ENCODE measurements at places on chromosomes 12 and 14. TPM values are rescaled to one million over a fixed set of nuclear protein-coding genes. Genes with fewer than 3 reads are reported as not detected.

Gene FAIM2
- 2.5 TPM for total RNA-seq

Gene LRP6
- 29.3 TPM for total RNA-seq

Gene CACNA1C
- 71.8 TPM for total RNA-seq

Gene SLC25A47
- total RNA-seq = not detected

Gene OR4E2
- total RNA-seq = not detected

Gene NINJ2
- 4.6 TPM for total RNA-seq

Gene PLA2G1B
- total RNA-seq = not detected

DNA sequence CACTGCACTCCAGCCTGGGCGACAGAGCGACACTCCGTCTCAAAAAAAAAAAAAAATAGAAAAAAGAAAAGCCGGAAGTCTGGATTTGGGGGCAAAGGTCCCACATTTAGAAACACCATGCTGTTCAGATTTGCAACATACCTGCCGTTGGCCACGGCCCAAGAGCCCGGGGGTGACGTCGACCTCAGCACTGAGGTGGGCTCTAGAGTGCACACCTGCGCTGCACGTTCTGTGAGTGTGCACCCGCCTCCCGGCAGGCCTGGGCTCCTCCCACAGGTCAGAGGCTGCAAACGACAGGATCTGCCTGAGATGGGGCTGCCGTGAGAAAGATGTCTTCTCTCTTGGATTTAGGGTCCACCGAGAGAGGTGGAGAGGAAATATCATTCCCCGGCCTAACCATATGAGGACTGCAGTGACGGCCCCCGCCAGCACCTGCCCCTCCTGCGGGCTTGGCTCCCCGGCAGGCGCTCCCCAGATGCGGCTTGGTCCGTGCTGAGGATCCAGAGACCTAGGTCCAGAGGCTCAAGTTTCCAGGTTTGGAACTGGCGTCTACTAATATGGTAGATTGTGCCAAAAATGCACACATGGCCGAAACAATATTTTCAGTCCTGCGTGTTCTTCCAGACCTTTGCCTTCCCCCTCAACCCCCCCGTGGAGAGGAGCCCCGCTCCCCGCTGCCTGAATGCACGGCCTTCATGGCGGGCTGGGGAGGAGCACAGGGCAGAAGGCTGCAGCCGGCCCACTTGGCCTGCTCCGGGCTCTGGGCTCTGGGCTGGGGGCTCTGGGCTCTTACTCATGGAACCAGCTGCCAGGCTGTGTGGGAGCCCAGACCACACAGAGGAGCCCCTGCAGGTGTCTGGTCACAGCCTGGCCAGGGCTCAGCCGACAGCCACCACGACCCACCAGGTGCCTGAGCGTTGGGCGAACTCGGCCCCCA is 58.8 kb upstream of the FBRSL1 start:
- no peak for DNase-seq

DNA sequence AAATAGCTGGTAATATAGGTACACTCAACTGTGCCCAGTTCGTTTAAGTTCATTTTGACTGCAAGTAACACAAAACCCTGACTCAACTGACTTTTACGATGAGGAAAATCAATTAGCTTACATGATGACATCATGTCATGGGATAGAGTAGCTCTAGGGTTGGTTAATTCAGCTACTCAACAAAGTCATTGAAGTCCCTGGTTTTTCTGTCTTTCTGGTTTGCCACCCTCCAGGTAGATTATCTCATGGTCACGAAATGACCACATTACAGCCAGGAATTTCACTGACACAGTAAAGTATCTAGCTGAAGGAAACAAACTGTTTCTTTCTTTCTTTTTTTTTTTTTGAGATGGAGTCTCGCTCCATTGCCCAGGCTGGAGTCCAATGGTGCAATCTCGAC is 68.5 kb upstream of the FUT8 start:
- no peak for DNase-seq

- DNase-seq = no peak
Measured at GRCh38 chr12:120590741-120591407, 9.7 kb upstream of the POP5 start.

DNA sequence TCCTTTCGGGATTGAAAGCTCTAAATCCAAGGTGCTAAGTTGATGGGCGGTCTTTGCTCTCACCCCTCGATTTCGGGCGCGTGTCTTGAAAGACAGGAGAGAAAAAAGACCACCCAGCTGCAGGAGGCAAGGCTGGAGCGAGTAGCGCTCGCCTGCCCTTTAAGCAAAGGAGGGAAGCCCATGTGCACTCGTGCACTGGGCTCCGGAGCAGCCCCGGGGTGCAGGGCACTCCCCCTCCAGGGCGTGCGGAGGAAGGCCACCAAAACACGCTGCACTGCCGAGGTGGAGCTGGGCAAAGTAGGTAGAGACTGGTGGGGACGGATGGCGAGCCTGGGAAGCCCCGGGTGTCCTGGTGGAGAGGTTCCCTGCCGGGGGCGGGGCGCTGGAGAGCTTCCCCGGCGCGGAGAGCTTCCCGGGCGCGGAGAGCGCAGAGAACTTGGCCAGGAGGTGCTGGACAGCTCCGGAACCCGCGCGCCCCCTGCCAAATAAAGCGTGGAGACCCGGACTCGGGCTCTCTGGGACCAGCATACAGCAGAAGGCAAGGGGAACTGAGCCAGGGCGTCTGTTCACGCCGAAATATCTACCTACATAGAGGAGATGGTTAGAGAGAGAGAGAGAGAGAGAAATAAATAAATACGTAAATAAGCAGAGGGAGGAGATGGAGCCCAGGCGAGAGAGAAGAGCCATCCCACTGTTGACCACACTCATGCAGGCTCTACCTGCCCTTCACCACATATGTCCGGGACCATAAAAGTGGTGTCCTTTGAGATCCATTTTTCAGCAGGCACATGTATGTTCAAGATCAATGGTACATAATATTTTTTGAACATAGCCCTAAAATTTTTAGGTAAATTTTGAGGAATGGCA is 662 bp upstream of the NELL2 start:
- DNase-seq = peak; percentile 79

GRCh38 chr14:99360774-99361595 is 89.0 kb upstream of the BCL11B start:
- peak; percentile 68 for DNase-seq

Data from posterior vena cava (tissue), 2 donors.